ENCODE measurements at places on chromosomes 3 and 15. TPM values are rescaled to one million over a fixed set of nuclear protein-coding genes. Genes with fewer than 3 reads are reported as not detected.
A peak's percentile ranks its signal among the peaks of the same experiment; 100 is the strongest.

GRCh38 chr3:42666022-42666421, 12.5 kb downstream of the ZBTB47 start:
- peak; percentile 77 for DNase-seq

Gene CCR9
- not detected for total RNA-seq

GRCh38 chr3:113953677-113954076, 5.9 kb downstream of the ZDHHC23 start:
- no peak for DNase-seq

Gene AQP9
- total RNA-seq = 6.6 TPM

- DNase-seq = no peak
Measured at GRCh38 chr3:186290796-186291195, 71.2 kb downstream of the DGKG start.

- no peak for DNase-seq
Measured at GRCh38 chr3:14811684-14812083, 7.1 kb upstream of the FGD5 start.

Data from posterior vena cava (tissue), 2 donors.